ENCODE measurements at places on chromosomes 12 and 14. TPM values are rescaled to one million over a fixed set of nuclear protein-coding genes. Genes with fewer than 3 reads are reported as not detected.

Gene LETMD1
- 24.1 TPM for total RNA-seq

Gene KLHL33
- total RNA-seq, result not detected

Gene CCDC197
- not detected for total RNA-seq

Gene CLEC1B
- total RNA-seq, result not detected

Gene ESR2
- not detected for total RNA-seq

Gene BCL11B
- 0.26 TPM for total RNA-seq

Gene PLA2G1B
- total RNA-seq, result not detected

Gene CD163L1
- 0.52 TPM for total RNA-seq

Gene TCL1A
- not detected for total RNA-seq

Gene SNX6
- total RNA-seq, result 113 TPM

Gene ASCL1
- total RNA-seq, result not detected

Gene KDM5A
- 17.0 TPM for total RNA-seq

Gene FIGNL2
- 0.16 TPM for total RNA-seq

Gene PCNX1
- 17.1 TPM for total RNA-seq

Gene KCNK10
- total RNA-seq, result not detected

Gene SLC4A8
- total RNA-seq, result 1.2 TPM

Gene IRF9
- total RNA-seq, result 22.2 TPM

Gene OR6C68
- not detected for total RNA-seq

Gene GOLT1B
- 87.8 TPM for total RNA-seq

Gene KLRC4
- not detected for total RNA-seq

Gene PLXNC1
- 0.16 TPM for total RNA-seq

Gene CLEC9A
- not detected for total RNA-seq

Gene WNK1
- total RNA-seq, result 80.6 TPM

Gene NKX2-1
- 0.06 TPM for total RNA-seq

Gene HCAR2
- total RNA-seq, result 0.78 TPM

Gene NRXN3
- total RNA-seq, result 1.2 TPM

All from A549 treated with CpdA at 1 μM for 4 hours (cell line).